ENCODE measurements at places on chromosomes 1 and 21. TPM values are rescaled to one million over a fixed set of nuclear protein-coding genes. Genes with fewer than 3 reads are reported as not detected.

GRCh38 chr1:38178216-38178615, 131.6 kb upstream of the POU3F1 start:
- no peak for DNase-seq
- no peak overlapping the region for H3K4me3 ChIP-seq
- no peaks in the 10 kb centered on the region for H3K36me3 ChIP-seq
- H3K27me3 ChIP-seq = peaks cover 4% of the 10 kb centered on the region
- no peaks in the 10 kb centered on the region for H3K4me1 ChIP-seq

DNA sequence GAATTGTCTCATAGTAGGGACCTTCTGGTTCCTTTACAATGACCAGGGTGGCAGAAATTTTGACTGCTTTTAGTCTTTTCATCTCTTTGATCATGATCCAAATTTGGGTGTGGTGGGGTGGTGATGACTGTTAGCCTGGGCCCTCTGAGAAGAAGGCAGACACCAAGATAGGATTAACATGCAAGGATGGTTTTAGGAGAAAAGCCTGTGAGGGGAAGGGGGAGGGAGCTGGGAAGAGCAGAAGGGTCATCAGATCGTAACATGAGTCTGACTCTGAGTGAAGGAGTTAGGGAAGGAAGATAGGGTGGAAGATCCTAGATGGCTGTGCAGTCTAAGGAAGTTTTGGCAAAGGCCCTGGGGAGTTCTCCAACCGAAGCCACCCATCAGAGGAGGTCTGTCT, 28.5 kb upstream of the CAMSAP2 start:
- no peaks in the 10 kb centered on the region for H3K36me3 ChIP-seq
- H3K27me3 ChIP-seq = no peaks in the 10 kb centered on the region
- no peak for DNase-seq

DNA sequence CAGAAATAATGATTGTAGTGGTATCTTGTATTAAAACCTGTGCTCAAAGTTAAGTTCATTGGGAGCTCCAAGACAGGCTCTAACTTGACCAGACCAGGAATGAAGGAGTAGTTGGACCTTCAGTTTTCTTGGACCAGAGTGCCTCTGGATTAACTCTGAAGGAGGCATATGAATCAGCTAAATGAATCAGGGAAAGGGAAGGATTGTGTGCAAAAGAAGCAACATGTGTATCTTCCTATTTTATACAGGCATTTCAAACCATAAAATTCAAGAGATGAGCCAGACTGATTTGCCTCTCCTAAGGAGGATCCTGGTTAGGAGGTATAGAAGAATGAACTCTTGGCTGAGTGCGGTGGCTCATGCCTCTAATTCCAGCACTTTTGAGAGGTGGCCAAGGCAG, 71.4 kb downstream of the CC2D1B start:
- no peak overlapping the region for H3K4me3 ChIP-seq
- H3K27ac ChIP-seq = no peak overlapping the region
- H3K36me3 ChIP-seq = no peaks in the 10 kb centered on the region
- H3K27me3 ChIP-seq = no peaks in the 10 kb centered on the region
- no peaks in the 10 kb centered on the region for H3K4me1 ChIP-seq

- peak; percentile 13 for DNase-seq
- peak overlapping the region; percentile 68 for H3K4me3 ChIP-seq
- H3K27me3 ChIP-seq = no peaks in the 10 kb centered on the region
- H3K4me1 ChIP-seq = no peaks in the 10 kb centered on the region
These were observed 750 bp downstream of the SYNJ1 start for GRCh38 chr21:32726839-32727686.

GRCh38 chr1:234212764-234213657, 160.2 kb upstream of the COA6 start:
- no peaks in the 10 kb centered on the region for H3K27me3 ChIP-seq
- H3K36me3 ChIP-seq = no peaks in the 10 kb centered on the region
- no peak overlapping the region for H3K4me3 ChIP-seq
- DNase-seq = no peak

TMEM51 gene
- 9.8 TPM for total RNA-seq

RBM11 gene
- total RNA-seq = 5.7 TPM

CNIH3 gene
- total RNA-seq = 0.36 TPM
